CD8-positive, alpha-beta T cell (primary cell): ENCODE measurements at places on chromosomes 5 and 9. TPM values are rescaled to one million over a fixed set of nuclear protein-coding genes. Genes with fewer than 3 reads are reported as not detected.
A peak's percentile ranks its signal among the peaks of the same experiment; 100 is the strongest.

DNA sequence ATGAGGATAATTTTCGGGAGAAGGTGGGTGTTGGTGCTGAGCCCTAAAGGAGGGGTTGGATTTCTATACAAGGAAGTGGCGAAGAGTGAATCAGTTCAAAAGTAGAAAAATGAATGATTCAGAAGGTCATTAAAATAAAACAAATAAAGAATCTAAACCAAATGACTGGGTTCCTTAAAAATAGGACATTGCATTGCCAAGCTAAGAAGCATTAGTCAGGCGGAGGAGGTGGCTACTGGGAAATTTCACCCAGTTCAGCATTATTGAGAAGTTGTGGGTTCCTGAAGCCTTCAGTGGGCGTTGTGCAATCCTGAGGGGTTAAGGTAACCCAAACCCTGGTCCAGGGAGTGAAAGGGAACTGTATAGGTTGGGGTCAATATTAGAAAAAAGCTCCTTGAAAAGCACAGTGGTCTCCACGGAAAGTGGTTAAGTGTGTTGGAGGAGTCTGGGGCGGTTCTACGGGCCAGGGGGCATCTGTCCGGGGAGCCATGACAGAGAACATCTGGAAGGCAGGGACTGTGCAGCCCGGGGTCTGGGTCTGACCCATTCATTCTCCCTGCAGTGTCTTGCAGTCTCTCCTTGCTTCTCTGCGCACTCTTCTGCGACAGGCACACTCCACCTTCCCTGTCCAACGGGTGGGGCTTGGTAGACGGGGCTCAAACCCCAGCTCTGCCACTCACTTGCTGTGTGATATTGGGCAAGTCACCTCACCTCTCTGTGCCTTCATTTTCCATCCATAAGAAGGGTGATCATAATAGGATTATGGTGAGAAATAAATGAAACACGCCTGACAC, 27.6 kb upstream of the DUSP1 start:
- no peak for DNase-seq

- DNase-seq: no peak
These were observed 19.0 kb downstream of the ACTL7B start for GRCh38 chr9:108836781-108837180.

GRCh38 chr5:10469253-10470050, 27.8 kb downstream of the ROPN1L start:
- DNase-seq: no peak

DNA sequence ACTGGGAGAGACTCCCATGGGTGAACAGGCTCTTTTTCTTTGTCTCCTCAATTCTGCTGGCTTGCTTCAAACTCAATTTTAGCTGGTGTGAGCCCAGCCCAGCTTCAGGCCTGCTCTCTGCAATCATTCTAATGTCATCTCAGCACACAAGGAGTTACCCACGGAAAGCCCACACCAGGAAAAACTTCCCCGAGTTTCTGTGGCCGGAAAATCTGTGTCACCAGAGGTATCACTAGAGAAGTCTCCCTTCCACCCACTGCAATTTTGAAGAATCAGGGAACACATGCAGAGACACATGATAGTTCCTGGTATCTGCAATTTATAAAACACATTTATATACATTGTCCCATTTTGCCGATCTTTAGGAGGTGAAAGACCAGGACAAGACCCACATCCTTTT, 13.5 kb upstream of the NDFIP1 start:
- DNase-seq: peak; percentile 46

DNA sequence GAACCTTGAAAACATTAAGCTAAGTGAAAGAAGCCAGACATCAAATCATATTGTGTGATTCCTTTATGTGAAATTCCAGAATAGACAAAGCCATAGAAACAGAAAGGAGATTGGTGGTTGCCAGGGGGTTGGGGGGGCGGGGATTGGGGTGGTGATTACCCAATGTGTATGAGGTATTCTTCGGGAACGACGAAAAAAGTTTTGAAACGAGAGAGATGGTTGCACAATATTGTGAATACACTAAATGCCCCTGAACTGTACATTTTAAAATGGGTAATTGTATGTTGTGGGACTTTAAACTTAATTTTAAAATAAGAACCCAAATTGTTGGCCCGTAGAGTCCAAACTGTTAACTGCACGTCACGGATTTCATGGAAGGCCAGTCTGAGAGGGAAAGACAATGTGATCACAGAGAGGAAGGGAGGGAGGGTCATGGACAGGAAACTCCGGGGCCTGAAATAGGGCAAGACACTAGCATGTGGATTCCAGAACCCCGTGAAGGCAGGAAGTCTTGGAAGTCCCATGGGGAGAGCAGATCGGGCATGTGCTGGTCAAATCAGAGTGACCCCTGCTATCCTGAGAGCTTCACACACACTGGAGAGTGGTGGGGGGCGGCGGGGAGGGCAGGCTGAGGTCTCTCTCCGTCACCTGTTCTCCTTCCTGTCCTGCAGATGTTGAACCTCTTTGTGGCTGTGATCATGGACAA, 218.4 kb downstream of the CACNA1B start:
- DNase-seq: no peak

DNA sequence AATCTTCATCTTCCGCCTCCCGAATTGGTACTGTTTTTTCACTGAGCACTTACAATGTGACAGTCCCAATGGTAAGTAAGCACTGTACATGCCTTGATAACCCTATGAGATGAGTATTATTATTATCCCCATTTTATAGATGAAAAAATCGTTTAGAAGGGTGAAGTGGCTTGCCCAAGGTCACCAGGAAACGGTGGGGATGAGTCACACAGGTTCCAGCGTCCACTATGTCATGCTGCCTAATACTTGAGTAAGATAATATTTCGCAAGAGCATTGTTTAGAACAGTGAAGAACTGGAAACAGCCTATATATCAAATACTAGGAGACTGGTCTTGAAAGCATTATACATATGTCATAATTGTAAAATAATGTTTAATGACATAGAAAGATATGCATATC, 12.9 kb downstream of the HAND1 start:
- DNase-seq: no peak

- peak; percentile 88 for DNase-seq
These were observed 6.9 kb downstream of the FGD3 start for GRCh38 chr9:92954049-92954861.

- no peak for DNase-seq
These were observed 80.5 kb downstream of the PLPP1 start for GRCh38 chr5:55454282-55454681.

DNA sequence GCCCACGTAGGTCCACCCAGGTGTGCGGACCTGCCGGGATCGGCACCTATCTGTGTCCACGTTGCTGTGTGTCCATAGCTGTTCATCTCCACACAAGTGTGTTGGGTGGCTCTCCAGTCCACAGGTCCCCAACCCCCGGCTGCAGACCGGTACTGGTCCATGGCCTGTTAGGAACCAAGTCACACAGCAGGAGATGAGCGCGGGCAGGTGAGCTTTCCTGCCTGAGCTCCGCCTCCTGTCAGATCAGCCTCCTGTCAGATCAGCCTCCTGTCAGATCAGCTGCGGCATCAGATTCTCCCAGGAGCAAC, 18.9 kb downstream of the LAMC3 start:
- DNase-seq: no peak

GRCh38 chr9:91623004-91623403, 199.4 kb upstream of the NFIL3 start:
- DNase-seq: no peak

DNA sequence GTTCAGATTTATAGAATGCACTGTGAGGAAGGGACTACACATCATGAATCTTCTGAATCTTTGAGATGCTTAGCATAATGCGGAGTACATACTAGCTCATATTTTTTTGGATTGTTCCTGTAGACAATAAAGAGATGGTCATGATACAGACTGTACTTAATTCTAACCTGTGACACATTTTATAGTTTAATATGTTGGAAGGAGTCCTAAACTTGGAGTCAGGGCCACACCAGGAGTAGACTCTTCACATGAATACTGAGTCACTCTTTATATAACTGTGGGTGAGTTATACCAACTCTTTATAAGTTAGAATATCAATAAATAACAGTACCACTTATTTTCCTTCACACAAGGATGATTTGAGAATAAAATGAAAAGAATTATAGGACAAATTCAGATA, 16.9 kb downstream of the C9orf85 start:
- DNase-seq: no peak

GRCh38 chr5:71597001-71597400, 9.9 kb downstream of the MCCC2 start:
- DNase-seq: no peak

GRCh38 chr9:75666856-75667554, 223.5 kb upstream of the PCSK5 start:
- DNase-seq: no peak

- no peak for DNase-seq
These were observed 2188.5 kb upstream of the WWC1 start for GRCh38 chr5:166102947-166103346.

DNA sequence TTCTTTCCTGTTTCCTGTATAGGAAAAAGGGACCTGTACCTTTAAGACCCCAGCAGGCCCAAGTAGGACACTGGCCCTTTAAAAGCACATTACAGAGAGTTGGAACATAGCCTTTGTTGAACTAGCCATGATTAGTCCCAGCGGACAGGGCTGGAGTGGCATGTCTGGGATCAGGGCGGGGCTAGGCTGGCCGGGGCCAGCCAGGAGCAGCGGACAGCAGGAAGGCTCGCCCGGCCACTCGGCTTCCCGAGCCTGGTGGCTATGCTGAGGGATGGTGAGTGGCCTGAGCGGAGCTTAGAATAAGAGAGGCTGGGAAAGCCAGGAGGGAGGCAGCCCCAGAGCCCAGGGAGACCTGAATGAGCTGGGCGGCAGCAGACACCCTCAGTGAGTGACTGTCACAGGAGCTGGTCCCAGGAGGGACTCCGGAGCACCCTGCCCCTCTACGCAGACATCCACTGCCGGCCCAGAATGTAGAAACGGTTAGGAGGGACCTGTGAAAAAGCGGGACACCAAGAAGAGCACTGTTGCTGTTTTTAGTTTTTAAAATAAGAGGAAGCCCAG, 92.1 kb downstream of the DAB2IP start:
- no peak for DNase-seq

DNA sequence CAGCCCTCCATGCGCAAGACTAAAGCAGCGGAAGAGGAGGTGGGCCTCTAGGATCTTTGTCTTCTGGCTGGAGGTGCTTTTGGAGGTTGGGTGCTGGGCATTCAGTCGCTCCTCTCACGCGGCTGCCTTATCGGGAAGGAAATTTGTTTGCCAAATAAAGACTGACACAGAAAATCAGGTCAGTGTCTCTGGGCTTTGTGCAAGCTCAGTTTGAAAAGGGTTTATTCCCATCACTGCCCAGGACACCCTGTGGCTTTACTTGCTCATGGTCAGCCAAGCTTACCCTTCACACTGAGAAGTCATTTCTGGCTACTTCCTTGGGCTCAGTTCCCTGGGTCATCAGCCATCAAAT, 10.5 kb downstream of the SLC2A8 start:
- DNase-seq: no peak

- DNase-seq: no peak
These were observed 50.0 kb upstream of the SLC25A51 start for GRCh38 chr9:37953775-37954437.

GRCh38 chr5:59537961-59538749, 355.4 kb downstream of the PDE4D start:
- no peak for DNase-seq

- DNase-seq: no peak
These were observed 46.1 kb downstream of the PRUNE2 start for GRCh38 chr9:76859860-76860259.

Gene THBS4
- not detected for total RNA-seq

Gene LCN9
- total RNA-seq: not detected

Gene PRDM12
- total RNA-seq: not detected

Gene TRMO
- 45.7 TPM for total RNA-seq

Gene STKLD1
- 0.92 TPM for total RNA-seq

Gene OR1L1
- not detected for total RNA-seq

Gene KIF12
- not detected for total RNA-seq

Gene DYNC2I2
- total RNA-seq: 3.7 TPM

Gene PCDHGC4
- total RNA-seq: not detected

Gene CATSPER3
- total RNA-seq: 0.39 TPM

Gene MPDZ
- total RNA-seq: not detected

Gene SNCB
- not detected for total RNA-seq

Gene CMYA5
- 0.17 TPM for total RNA-seq

Gene PRR7
- 21.0 TPM for total RNA-seq
